ENCODE measurements at places on chromosomes 1 and 21.

GRCh38 chr21:39726133-39726532 is 18.9 kb upstream of the IGSF5 start:
- no peak for DNase-seq

DNA sequence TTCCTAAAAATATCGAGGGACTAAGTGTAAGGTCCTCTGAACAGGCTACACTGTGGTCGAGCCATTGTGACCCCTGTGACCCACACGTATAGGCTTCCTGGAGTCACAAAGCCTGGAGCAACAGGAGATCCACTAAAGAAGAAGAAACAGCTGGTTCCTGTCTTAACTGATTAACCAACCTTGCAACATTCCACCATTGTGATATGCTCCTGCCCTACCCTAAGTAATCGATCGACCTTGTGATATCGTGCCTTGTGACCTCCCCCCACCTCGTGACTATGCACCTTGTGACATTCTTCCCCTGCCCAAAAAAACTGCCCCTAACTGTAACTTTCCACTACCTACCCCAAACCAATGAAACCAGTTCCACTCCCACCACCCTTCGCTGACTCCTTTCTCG is 304.6 kb upstream of the FAM78B start:
- DNase-seq, result no peak

DNA sequence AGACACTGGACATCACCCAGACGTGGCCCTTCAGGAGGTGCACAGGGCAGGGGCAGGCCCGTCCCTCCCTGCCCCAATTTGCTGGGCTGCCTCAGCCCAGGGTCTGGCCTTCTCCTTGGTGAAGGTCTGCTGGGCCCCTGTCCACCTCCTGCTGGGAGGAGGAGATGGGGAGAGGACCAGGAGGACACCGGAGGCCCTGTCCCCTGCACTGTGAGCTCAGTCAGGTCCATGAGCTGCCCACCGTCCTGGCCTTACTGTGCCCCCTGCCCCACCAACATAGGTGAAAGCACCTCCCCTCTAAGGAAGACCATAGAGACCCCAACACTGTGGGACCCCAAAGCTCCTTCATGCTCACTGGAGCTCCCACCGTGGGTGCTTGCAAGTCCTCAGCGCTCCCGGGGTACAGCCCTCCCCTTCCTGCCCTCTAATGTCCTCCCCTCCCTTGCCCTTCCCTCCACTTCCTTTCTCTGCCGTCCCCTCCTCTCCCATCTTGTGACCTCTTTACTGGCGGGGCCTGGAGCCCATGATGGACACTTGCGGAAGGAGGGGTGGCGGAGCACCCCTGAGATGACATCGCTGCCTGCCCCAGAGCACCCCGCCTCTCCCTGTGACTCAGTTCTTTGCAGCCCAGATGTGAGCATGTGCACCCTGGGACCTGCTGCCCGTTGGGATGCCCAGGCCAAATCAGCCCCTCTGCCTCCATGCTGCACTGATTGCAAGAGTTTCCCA is 4.6 kb downstream of the LRRC3 start:
- DNase-seq, result no peak

GRCh38 chr1:65151641-65152040 is 3.6 kb downstream of the AK4 start:
- DNase-seq, result no peak

- no peak for DNase-seq
Observed at GRCh38 chr1:108704496-108704895, 8.2 kb upstream of the FNDC7 start.

GRCh38 chr1:184747089-184747955 is 7.3 kb downstream of the EDEM3 start:
- DNase-seq, result no peak

DNA sequence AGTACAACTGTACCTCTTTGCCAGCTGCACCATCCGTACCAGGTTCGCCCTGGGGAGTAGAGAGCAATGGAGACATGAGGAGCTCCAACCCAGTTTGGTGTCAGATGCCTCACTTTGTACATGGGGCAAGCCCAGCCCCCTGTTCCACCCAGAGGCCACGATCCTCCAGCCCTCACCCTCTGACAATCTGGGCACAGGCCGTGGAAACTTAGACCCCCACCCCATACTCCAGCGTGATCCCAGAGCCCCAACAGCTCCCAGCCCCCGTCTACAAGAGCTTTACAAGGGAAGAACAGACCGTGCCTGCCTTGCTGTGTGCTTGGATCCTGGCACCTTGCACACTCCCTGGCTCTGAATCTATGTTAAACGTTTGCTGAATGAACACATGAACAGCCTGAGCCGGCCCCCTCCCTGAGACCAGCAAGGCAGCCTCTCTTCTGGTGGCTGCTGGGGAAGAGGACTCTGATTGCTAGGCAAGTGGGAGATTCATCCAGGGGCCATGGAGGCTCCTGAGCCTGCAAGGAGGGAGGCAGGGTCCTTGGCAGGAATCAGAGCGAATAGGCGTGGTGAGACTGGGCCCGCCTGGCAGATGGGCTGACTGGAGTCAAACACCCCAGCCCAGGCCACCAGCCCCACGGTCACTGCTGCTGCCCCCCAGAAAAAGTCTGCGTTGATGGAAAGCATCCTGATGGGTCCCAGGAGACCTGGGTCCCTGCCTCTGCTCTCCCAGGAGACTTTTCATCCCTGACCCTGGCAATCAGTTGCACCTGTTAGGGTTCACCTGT is 12.5 kb upstream of the PEF1 start:
- no peak for DNase-seq

DNA sequence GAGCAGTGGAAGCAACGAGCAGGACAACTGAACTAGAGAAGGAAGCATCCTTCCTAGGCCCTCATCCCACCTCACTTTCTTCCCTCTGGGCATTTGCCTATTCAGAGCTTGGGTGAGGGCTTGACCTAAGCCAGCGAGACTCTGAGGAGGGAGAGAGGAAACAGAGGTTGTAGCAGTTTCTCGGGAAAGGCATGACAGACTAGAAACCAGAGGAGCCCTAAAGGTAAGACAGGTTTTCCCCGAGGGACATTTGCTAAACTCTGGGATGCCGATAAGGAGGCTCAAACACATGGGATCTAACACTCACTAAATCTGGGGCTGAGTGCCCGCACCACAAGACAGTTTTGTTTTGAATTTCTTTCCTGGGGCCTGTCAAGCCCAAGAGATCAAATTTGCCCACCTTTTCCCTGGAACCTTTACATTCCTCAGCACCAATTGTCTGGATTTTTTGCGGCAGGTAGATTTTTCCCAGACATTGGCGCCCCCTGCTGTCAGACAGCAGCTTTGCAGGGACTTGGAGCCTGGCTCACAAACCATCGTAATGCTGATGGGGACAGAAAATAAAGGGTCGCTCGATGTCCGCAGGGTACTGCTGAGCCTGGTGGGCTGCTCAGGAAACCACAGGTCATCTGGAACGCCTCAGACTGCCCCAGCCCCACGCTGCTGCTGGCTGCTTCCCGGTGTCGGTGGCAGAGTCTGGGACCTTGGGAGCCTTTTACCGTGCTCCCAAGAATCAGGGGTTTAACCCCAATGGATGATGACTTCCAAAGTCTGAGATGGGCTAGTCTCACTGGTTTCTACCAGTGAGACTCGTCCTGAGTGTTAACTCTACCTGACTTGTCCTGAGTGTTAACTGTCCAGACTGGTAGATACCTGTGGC is 23.4 kb upstream of the TSPAN2 start:
- DNase-seq, result peak; percentile 40

DNA sequence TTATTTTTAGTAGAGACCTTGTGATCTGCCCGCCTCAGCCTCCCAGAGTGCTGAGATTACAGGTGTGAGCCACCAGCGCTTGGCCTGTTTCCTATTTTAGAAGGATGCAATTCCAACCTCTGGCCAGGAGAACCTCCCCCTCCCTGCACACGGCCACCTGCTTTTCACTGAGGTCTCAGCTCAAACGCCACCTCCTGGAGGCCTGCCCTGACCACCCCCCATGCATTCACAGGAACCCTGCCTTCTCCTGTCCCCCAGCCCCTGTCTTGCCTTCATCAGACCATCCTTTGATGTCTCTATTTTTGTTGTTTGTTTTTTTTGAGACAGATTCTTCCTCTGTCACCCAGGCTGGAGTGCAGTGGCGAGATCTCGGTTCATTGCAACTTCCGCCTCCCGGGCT is 2.3 kb downstream of the SRM start:
- no peak for DNase-seq

- DNase-seq, result no peak
Observed at GRCh38 chr1:243964915-243965314, 86.2 kb upstream of the ZBTB18 start.

- no peak for DNase-seq
Observed at GRCh38 chr1:207493212-207493611, 2.7 kb upstream of the CR1 start.

DNA sequence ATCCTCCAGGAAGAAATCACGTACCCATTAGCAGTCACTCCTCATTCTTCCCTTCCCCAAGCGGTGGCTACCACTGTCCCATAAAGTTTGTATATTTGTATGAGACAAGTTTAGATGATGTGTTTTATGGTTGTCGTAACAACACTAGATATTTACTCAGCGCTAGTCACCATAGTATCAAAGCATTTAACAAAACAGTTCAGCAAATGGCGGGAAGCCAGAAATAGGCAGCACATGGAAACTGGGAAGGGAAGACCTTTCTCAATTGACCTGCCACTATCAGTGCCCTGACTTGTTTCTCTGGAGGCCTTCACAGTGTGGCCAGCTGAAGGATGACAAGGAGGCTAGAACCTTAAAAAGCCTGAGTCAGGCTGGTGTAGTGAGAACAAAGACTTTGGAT is 31.1 kb downstream of the CNST start:
- no peak for DNase-seq

DNA sequence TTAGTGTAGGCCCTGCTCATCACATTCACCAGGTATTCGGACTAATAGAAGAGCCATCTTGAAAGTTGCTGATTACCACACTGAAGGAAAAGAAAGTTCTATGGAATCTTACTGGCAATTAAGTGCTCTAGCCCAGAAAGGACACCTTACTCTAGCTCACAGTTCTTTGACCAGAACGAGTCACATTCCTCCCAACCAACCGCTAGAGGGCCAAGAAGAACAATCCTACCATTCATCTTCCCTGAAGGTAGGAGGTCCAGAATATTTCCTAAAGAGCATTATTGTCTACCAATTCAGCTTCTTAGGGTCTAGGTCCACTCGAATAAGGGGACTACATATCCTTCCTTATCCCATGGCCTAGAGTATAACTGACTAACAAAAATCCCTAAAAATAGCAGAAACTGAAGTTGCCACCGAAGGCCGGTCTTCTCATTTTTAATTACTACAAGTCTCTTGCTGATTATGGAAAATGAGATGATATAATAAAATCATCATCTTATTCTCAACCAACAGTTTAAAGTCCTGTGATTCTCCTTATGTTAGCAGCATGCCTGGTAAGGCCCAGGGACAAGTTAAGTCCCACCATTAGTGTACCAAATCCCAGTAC is 2.7 kb upstream of the FMO1 start:
- DNase-seq, result peak; percentile 21

DNA sequence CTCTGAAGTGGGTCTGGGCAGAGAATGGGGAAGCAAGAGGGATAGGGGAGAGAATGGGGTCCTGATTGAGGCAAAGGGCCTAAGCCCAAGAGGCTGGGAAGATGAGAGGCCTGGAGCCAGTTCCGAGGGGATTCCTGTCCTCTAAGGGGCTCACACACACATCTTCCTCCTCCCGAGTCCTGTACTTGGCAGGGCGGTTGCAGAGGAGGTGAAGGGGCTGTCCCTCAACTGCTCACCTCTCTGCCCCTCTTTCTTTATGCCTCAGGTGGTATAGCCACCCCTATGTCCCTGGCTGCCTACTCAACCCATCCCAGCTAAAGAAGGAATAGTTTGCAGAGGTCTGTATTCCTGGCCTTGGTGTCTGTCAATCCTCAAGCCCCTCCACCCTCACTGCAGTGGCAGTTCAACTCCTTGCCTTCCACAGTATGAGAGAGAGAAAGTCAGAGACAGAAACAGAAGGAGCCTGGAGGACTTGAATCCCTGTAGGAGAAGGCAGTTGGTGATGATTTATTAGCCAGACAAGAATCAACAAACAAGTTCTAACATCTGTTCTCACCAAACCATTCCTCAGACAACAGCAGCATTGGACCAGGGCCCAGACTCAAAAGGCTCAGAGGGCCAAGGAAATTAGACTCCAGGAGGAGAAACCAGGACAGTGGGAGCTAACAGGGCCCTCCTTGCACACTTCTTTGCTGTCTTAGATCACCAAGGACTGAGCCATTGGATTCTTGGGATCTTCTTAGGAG is 10.7 kb downstream of the SH2D2A start:
- DNase-seq, result no peak

- no peak for DNase-seq
Observed at GRCh38 chr1:116938216-116938615, 28.5 kb downstream of the PTGFRN start.

DNA sequence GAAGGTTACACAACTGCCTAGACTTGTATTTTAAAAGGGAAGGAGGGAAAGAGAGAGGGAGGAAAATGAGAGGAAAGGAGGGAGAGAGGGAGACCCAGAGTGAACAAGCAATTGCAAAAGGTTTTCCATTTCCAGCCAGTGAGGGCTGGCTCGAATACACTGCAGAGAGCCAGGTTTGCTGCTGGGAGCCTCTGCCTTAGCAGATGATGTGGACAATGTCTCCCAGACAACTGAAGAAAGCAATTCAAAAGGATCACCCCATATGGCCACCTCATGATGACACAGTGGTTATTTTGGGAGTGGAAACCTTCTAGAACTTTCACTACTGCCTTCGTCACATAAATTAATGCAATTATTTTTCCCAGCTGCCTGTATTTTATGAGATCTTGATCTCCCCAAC is 86.4 kb downstream of the BCAR3 start:
- no peak for DNase-seq

DNA sequence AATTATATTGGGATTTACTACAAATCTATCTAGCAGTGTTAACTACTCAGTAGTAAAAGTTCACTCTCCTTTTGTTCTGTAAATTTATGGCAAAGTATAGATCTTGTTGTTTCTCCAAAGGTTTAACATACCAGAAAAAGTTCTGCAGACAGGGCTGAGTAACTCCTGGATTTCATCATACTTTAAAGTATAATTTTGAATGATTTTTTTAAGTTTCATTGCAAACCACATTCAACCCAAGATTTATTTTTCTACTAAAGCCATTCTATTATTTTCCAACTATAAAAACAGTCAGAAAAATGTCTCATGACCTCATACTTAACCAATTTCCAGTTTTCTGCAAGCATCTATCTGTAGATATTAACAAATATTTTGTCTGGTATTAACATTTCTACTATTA is 585.8 kb upstream of the ZRANB2 start:
- DNase-seq, result no peak

DNA sequence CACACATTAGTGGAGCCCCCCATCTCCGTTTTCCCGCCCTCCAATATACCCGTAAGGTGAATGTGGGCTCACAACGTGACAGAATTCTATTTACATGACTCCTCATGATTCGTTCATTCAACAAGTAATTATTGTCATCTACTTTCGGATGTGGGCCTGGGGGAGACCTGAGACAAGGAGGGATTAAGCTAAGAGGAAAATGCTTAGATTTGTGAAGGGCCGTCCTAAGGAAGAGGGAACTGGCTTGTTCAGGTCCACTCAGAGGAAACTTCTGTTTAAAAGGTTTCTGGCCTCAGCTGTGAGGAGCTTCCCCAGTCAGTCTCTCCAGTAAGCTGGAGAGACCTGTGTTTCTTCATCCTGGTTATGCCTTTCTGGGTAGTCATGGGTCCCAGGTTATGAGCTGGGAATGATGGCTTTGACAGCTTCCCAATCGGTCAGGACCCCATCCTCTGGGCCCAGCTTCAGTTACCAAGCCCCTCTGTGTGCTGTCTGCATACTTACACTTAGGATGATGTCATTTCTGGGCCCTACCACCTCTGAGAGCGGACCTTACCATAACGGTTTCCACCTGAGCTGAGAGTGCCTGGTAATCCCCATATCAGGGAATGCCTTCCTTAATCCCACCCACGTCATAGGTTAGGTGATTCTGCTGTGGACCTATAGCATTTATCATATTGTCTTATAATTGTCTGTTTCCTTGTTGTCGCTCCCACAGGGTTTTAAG is 687 bp upstream of the ERI3 start:
- DNase-seq, result no peak

GRCh38 chr1:182268669-182269068 is 122.9 kb downstream of the GLUL start:
- DNase-seq, result no peak

All from activated CD4-positive, alpha-beta T cell treated with anti-CD3 and anti-CD28 coated beads for 4 hours (primary cell).